Neural progenitor cell (in vitro differentiated cells): ENCODE measurements at places on chromosomes 7 and 10. TPM values are rescaled to one million over a fixed set of nuclear protein-coding genes. Genes with fewer than 3 reads are reported as not detected.

- no peaks in the 10 kb centered on the region for H3K36me3 ChIP-seq
- peaks cover 13% of the 10 kb centered on the region for H3K4me1 ChIP-seq
- no peak overlapping the region for H3K27ac ChIP-seq
- no peak for DNase-seq
- no peaks in the 10 kb centered on the region for H3K27me3 ChIP-seq
- H3K4me3 ChIP-seq = no peak overlapping the region
These were observed 123.0 kb upstream of the JCAD start for GRCh38 chr10:30182191-30183054.

DNA sequence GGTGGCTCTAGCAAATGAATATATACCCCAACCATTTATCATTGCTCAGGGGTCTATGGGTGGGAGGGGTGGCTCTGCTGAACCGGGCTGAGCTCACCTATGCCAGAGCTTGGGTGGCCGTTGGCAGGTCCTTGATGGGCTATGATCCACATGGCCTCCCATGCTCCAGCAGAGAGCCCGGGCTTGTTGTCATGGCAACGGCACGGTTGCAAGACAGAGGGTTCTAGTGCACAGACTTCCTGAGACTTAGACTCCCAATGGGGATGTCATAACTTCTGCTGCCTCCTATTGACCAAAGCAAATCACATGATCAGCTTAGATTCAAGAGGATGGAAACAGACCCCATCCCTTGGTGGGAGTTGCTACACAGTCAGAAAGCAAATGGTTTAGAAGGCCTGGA is 36.4 kb upstream of the CARD11 start:
- no peaks in the 10 kb centered on the region for H3K4me1 ChIP-seq
- DNase-seq = no peak
- H3K36me3 ChIP-seq = no peaks in the 10 kb centered on the region
- no peak overlapping the region for H3K4me3 ChIP-seq
- H3K27me3 ChIP-seq = no peaks in the 10 kb centered on the region

The CFAP46 gene
- total RNA-seq = 1.6 and 4.6 TPM in 2 replicates

DNA sequence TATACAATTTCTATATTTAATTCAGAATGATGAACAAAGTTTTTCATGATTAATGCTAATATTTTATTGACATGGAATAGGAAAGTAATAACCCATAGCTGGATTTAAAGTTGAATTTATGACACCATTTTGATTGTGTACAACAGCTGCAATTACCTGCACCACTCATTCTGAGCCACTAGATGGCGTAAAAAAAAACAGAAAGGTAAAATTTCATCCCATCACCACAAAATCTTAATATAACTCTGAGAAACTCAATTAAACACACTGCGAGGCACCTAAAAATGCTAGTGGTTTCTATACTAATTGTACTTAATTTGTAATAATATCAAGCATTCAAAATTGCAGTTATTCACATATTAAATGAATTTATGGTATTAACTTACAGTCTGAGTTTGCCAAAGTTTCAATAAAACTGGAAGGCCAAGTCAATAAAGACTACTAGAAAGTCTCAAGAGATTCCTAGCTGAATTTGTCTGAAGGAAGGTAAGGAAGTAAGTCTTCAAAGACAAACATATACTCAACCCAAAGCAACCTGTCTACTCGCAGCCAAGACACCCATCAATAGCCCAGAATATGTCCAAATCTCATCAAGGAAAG is 182.5 kb downstream of the SKAP2 start:
- H3K27ac ChIP-seq = no peak overlapping the region
- no peak for DNase-seq
- H3K4me1 ChIP-seq = no peaks in the 10 kb centered on the region
- peaks cover 34% of the 10 kb centered on the region for H3K27me3 ChIP-seq

- H3K4me3 ChIP-seq = no peak overlapping the region
- H3K36me3 ChIP-seq = no peaks in the 10 kb centered on the region
- no peak overlapping the region for H3K27ac ChIP-seq
- no peaks in the 10 kb centered on the region for H3K4me1 ChIP-seq
- peak; percentile 34 for DNase-seq
These were observed 57.8 kb upstream of the RAB18 start for GRCh38 chr10:27446091-27446918.

DNA sequence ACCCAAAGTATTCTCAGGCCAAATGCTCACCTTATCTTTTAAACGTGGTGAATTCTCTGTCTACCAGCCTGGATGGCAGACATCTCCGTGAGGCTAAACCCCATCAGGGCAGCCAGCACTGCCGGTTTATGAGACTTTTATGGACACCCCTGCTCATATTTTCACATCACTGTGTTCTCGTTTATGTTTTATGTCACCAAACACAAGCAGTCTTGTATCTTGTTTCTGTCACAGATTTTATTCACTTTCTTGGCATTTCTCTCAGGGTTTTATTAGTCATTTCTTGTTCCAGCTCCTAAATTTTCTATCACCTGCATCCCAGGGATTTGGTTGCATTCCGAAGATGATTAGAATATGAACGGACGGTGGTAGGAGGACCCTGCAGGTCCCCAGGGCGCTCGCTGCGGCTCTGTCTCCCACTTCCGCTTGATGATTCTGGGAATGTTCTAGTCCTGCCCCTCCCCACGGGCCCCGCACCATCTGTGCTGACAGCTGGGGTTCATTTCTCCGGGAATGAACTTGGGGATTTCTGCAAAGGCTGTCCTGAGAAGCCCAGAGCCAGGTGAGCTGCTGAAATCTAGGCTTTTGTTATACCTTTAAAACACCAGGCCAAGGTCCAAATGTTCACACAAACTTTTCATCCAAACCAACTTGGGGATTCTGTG is 217.6 kb downstream of the GFRA1 start:
- no peaks in the 10 kb centered on the region for H3K36me3 ChIP-seq
- H3K4me1 ChIP-seq = peaks cover 25% of the 10 kb centered on the region
- H3K27ac ChIP-seq = no peak overlapping the region
- H3K27me3 ChIP-seq = no peaks in the 10 kb centered on the region
- no peak overlapping the region for H3K4me3 ChIP-seq

DNA sequence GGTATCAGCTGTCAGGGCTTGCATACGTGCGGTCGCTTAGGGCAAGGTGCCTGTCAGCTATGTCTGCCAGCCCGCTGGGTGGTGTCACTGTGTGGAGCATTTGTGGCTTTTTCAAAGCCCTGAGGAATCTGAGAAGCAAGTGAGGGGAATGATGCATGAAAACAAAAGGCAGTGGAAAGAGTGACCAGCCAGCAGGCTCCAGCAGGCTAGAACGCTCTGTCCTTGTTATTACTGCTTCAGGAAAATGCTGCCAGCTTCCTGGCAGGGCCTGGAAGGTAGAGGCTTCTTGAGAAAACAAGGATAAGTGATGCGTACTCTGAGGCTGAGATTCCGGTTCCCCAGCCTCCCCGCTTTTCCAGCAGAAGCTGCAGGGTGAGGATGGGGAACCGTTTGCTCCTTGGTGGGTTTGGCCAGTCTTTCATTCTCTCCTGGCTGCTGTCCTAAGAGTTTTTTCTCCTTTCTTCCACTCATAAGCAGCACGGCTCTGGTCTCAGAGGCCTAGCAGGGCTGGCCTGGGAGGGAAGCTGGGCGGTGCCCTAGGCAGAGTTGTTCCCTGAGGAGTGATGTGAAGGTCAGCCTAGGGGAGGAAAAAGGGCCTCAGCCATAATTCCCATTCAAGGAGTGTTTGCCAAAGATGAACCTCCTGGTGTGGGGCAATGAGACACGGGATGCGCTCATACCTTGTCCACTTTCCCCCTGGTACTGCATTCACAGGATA is 42.8 kb upstream of the MKLN1 start:
- H3K4me3 ChIP-seq = no peak overlapping the region
- H3K36me3 ChIP-seq = no peaks in the 10 kb centered on the region
- peak; percentile 54 for DNase-seq
- no peaks in the 10 kb centered on the region for H3K27me3 ChIP-seq
- peaks cover 7% of the 10 kb centered on the region for H3K4me1 ChIP-seq

The TLX1 gene
- not detected in 2 replicates for total RNA-seq

The IKZF1 gene
- total RNA-seq = 0.11 and 0.19 TPM in 2 replicates

GRCh38 chr10:126407831-126408230 is 19.6 kb upstream of the ADAM12 start:
- peak; percentile 48 for DNase-seq
- no peak overlapping the region for H3K4me3 ChIP-seq
- H3K36me3 ChIP-seq = no peaks in the 10 kb centered on the region
- H3K27me3 ChIP-seq = no peaks in the 10 kb centered on the region
- peaks cover 24% of the 10 kb centered on the region for H3K4me1 ChIP-seq
